Neural crest cell (in vitro differentiated cells): ENCODE measurements at places on chromosomes 7 and 10. TPM values are rescaled to one million over a fixed set of nuclear protein-coding genes. Genes with fewer than 3 reads are reported as not detected.

Gene PVRIG
- not detected in 2 replicates for total RNA-seq

DNA sequence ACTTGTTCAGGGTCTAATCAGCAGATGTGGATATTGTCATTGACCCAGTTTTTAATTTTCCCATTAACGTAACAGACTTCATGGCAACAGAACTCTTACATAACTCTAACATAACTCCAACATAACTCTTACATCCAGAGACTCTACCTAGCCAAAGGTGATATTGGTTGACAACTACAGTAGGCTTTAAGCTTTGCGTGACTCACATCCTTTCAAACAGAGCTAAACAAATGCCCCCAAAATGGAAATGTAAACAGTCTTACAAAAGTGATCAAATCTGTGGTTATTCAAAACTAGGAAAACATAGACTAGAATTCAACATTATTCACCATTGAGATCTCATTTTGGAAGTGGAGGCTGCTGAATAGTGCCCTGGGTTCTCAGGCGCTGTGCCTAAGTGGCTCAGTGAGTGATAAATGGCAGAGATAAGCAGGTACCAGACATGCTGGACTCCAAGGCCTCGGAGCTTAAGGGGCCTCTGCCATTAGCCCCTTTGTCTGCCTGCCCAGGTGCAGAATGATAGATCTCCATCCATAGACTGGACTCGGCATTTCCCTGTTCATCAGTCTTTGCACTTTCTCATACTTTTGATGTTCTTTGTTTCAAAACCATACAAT, 34.3 kb upstream of the BTBD16 start:
- no peak for DNase-seq

- DNase-seq = no peak
Measured at GRCh38 chr10:48879451-48879850, 60.2 kb downstream of the LRRC18 start.

DNA sequence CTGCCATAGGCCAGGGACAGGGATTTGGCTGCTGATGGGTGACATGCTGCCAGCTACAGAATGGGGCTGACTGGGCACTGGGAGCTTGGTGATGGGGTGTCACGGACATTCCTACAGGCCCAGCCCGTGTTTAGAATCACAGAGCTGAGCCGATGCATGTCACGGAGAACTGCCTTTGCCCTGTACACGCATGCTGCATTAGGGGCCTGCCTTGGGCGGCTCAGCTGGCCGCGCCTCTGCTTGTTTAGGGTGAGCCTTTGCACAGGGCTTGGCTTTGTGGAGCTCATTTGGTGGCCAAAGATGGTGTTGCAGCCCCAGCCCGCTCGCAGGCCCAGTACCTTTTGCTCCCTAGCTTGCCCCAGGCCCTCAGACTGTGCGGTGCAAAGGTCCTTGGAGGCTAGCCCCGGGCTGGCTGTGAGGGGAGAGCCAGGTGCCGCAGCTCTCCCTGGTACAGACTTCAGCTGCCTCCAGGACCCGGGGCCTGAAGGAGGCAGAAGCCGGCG, 108.4 kb upstream of the BTBD16 start:
- DNase-seq = peak; percentile 24

DNA sequence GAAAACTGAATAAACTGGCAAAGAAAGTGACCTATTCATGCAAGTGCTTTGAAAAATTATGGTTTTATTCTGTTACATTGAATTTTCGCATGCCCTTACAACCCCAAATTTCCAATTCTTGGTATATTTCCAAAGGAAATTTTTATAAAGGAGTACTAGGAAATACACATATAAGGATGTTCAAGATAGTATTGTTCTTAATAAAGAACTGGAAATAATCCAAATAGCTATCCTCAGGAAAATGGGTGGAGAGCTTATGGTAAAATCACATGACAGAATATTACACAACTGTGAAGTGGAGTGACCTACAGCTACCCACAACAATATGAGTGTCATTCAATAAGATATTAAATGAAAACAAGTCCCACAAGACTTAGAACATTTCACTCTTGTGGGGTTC, 138.9 kb upstream of the BMPER start:
- no peak for DNase-seq

Gene H2BK1
- not detected in 2 replicates for total RNA-seq

Gene TMEM229A
- 10.3 and 10.9 TPM in 2 replicates for total RNA-seq

Gene PALD1
- total RNA-seq = 14.1 and 14.3 TPM in 2 replicates

DNA sequence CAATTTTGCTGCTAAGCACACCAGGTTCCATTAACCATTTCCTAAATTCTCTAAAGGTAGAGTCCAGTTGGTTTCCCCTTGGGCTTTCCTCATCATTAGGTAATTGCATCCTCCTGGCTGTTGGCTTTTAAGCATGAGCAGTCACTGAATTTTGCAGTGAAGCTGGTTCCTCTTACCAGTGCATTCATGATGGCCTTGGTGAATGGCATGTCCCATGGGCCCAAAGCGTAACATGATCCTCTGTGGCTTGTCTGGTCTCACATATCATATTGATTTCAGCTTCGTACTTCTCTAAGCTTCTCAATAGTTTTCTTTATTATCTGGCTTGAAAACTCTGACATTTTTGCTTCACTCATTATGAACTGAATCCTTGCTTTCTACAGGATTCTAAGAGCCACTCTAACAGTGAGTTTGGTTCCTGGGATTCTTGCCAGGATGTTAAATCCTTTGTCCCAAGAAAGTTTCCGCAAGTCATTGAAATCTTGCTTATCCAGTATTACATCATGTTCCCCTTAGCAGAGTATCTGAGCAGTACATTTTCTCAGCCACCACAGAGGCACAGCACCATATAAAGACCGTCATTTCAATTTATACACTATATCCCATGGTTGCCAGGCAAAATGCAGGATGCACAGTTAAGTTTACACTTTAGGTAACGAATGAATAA, 134.2 kb downstream of the PTN start:
- DNase-seq = no peak

DNA sequence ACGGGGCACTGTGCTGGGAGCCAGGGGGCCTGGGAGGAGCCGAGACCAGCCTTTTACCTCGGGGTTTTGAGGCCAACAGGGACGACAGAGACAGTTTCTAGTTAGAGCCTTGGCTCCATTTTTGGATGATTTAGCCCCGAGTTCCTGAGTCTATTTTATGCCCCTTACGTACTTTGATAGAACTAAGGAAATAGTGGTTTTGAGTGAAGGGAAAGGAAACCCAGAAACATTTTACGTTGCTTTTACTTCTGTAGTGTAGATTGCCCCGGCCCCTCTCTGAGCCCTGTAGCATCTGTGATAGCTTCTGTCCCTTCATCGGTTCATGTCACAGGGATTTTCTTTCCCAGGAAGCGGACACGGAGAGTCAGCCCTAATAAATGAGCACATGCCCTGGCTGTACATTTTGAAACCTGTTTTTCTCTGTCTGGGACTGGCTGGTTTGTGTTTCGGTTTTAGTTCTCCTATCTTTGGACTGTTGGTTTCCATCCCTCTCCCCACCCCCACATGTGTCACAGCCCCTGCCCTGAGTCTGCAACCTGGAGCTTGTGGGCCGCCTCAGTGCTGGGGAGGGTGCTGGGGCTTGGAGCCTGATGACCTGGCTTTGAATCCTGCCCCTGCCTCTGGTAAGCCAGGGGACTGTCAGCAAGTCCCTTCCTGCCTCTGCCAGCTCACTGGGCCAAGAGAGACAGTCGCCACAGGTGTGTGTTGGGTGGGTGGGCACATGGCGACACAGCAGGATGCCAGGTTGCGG, 6.9 kb upstream of the ORAI2 start:
- no peak for DNase-seq

DNA sequence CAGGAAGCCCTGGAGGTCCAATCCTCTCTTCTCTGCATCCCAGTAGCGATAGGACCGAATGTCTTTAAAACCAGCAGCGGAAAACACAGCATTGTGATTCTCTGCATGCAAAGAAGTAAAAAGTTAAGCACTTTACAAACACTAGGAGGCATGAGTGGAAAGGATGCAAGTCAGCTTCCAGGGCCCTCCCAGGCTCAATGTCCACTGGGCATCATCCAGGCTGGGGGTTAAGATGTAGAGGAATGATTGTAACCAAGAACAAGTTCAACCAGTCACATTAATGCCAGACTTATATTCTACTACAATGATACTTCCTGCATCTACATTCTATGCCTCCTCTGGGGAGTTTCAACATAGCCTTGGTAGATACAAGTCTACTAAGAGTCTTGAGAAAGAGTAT, 24.3 kb downstream of the GOT1 start:
- no peak for DNase-seq

GRCh38 chr7:130409712-130410072, 29.4 kb downstream of the CPA1 start:
- no peak for DNase-seq
